Natural killer cell (primary cell): ENCODE measurements at places on chromosomes 1 and 21. TPM values are rescaled to one million over a fixed set of nuclear protein-coding genes. Genes with fewer than 3 reads are reported as not detected.
A peak's percentile ranks its signal among the peaks of the same experiment; 100 is the strongest.

GRCh38 chr1:155083052-155083541, 4.5 kb downstream of the EFNA3 start:
- DNase-seq: no peak

DNA sequence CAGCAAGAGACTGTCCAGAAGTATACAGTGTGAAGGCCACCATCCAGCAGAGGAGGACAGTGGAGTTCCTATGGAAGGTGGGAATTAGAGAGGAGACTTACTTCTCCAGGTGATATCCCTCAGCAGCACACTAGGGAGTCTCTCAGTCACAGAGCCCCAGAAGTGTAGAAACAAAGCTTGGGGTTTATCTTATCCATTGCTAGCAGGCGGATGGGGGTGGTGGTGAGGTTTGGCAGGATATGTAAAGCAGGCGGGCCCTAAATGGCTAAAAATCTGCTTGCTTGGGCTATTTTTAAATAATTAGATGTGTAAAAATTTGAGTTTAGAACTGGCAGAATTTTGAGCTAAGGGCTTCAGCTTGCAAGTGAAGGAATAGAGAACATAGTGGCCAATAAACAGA, 50.1 kb upstream of the RGS18 start:
- DNase-seq: no peak

GRCh38 chr1:181084606-181084969, 3.9 kb upstream of the IER5 start:
- no peak for DNase-seq

GRCh38 chr1:92832537-92833114, 786 bp downstream of the RPL5 start:
- no peak for DNase-seq

DNA sequence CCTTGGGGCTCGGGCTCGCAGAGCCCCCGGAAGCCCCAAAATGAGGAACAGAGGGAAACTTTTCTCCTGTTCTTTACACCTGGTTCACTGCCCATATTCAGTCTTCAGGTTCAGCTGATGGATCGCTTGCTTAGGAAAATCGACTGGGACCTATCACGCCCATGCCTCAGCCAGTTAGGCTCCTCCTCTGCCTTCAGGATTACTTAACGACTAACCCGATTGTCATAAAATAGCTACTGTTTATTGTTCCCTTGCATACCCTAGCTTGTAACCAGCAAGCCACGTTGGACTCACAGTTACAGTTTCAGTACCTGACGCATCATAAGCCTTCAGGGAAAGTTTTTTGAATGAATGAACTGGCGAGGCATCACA, 692 bp downstream of the TARDBP start:
- DNase-seq: no peak

DNA sequence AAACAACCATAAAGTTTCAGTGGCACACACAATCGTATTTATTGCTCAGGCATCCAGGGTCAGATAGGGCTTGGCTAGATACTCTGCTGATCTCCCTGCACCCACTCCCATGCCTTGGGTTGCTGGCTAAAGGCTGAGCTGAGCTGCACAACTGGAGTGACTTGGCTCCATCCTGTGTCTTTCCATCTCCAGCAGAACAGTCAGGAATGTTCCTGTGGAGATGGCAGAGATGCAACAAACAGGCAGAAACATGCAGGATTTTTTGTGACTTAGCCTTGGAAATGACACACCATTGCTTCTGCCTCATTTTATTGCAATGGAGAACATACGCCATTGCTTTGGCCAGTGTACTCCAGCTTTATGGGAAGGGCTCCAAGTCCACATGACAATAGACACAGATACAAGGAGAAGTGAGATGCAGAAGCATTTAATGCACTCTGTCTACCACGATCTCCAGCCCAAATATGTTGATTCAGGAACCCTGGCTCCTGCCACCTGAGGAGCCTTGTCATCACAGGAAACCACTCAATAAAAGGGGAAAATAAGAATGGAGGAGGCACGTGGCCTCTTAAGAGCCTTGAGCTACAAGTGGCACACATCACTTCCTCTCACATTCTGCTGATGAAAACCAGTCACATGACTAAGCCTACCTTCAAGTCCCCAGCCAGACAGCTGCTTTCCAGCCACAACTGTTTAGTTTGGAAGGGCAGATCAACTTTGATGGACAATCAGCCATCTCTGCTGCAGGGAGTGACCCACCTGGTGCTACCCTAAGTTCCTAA, 10.1 kb upstream of the GUCA2B start:
- no peak for DNase-seq

- DNase-seq: no peak
Observed at GRCh38 chr1:42179900-42180329, 15.4 kb upstream of the GUCA2A start.

DNA sequence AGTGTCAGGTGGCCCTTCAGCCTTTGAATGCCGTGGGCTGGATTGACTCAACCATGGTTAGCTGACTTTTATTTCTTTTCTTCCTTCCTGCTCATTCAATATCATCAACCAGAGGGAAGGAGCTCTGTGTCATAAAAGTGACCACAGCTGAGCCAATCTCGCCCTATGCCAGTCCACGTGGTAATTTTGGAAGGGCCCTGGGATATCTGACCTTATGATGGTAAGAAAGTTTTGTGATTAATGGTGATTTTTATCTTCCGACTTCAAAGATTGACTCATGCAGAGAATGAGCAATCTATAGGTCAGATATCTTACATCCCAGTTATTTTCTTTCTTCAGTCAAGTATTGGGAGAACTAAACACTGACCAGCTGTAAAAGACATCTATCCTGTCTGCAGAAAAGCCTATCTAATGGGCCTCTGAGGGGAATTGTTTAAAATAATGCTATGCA, 170.3 kb downstream of the ZC3H11B start:
- DNase-seq: no peak

GRCh38 chr1:17059391-17060305, 5.8 kb upstream of the SDHB start:
- DNase-seq: no peak

- no peak for DNase-seq
Observed at GRCh38 chr1:30323352-30323751, 400.0 kb downstream of the MATN1 start.

GRCh38 chr1:66043186-66043585, 250.5 kb downstream of the PDE4B start:
- no peak for DNase-seq

- DNase-seq: no peak
Observed at GRCh38 chr21:45293220-45293725, 5.6 kb upstream of the POFUT2 start.

DNA sequence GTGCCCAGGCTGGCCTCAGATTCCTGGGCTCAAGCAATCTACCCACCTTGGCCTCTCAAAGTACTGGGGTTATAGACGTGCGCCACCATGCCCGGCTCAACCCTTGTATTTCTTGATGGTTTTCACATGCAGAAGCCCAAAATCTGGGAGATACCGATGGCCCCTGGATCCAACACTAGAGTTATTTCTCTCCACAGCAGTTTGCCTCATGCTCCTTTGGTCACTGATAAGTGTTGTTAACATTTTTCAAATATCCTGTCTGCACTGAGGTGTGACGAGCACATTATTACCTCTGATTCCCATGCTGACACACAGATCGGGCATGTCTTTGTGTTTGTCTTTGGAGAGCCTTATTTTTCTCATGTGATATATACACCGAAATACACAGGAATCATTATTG, 107.0 kb downstream of the KIF26B start:
- no peak for DNase-seq

GRCh38 chr1:179002552-179003345, 22.9 kb upstream of the FAM20B start:
- DNase-seq: peak; percentile 78

GRCh38 chr1:11318982-11319381, 46.0 kb downstream of the UBIAD1 start:
- no peak for DNase-seq

- no peak for DNase-seq
Observed at GRCh38 chr1:209266590-209267205, 316.8 kb upstream of the CAMK1G start.

DNA sequence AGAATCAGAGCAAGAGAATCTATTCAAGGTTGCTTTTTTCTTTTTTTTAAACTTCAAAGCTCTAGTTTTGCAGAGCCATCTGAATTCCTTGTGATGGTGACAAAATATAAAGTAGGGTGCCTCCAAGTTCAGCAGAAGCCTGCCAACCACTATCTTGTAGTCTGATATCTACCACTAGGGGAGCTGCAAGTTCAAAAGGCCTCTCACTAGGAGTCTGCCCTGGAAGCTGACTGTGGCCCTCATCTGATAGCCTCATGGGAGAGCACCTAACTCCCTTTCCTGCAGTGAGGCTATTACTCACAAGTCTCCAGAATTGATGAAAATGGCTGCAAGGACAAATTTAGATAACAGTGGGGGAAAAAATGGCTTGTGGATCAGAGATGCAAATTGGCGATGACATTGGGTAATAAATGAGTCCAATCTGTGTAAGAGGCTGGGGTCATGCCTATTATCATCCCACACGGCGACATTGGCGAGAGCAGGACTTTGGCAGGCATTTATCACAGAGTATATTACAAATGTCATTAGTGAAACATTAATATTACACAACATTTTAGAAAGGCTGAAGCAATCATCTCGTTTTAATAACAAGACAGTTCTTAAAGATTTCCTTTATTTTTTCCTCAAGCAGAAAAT, 10.7 kb upstream of the ZP4 start:
- DNase-seq: no peak

DNA sequence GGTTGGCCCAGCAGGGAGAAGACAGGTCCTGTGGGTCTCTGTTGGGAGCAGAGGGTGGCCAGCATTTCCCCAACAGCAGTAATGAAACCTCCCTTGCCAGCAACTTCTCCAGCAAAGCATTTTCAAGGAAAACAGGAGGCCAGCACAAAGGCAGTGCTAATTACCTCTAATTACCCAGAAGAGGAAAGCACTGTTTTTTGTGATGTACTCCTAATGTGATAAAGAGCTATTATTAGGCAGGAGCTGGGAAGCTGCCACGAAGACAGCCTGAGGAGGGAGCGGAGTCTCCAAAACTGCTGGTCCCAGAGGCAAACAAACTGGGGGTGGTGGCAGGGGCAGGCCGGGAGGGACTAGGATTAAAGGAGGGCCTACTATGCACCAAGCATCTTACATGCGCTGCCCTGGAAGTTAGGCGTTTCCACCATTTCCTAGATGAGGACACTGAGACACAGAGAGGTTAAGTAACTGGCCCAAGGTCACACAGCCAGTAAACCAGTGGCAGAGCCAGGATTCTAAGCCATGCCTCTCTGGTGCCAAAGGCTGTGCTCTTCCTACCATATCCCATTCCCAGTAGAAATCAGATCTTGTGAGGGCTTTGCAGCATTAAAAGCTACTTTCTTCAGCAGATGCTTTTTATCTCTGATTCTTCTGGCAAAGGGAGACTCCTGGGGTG, 24.5 kb downstream of the HTR6 start:
- DNase-seq: no peak

- DNase-seq: no peak
Observed at GRCh38 chr1:241332987-241333386, 24.0 kb downstream of the RGS7 start.

DNA sequence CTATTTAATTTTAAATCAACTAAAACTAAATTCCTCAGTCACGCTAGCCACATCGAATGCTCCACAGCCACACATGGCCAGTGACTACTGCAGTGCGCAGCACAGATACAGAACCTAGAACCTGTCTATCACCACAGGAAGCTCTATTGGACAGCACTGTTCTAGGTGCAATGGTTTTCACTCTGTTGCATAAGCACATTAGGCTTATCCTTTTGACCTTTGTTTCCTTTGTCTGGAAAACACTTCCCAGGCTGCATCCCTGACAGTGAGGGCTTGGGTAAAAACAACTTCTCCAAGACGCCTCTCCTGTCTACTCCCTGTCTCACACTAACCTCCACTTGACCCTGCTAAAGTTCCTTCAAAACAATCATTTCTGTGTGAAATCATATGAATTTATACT, 33.6 kb upstream of the RAP1GAP start:
- DNase-seq: no peak

DNA sequence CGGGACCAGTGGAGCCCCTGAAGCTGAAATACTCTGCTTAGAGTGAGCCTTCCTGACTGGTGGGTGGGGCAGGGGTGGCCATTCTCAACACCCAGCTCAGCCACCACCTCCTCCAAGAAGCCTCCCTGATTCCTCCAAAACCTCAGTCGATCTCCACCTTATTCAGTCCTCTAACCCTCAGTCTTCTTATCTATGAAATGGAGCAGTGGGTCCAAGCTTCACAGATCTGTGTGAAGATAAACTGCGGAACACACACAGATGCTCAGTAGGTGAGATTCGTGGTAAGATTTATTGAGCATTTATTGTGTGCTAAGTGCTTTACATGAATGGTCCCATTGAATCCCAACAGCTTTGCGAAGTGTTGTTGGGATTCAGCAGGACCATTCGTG, 93.1 kb upstream of the RUNX3 start:
- no peak for DNase-seq

DNA sequence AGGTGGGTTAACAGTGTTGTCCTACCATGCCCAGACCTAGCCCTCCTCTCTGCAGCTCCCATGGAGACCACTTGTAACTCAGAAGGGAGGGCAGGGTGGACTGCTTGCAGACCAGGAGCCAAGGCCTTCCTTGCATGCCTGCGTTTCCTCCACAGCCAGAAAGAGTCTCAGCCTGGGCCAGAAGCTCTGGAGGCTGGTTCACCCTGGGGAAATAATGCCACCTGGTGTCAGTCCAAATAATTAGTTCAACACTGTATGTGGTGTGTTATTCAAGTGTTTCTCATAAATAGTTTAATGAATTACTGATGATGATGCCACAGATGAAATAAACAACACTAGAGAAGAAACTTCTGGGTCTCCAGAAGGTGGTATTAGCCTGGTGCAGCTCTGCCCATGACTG, 16.9 kb upstream of the VANGL1 start:
- no peak for DNase-seq

DNA sequence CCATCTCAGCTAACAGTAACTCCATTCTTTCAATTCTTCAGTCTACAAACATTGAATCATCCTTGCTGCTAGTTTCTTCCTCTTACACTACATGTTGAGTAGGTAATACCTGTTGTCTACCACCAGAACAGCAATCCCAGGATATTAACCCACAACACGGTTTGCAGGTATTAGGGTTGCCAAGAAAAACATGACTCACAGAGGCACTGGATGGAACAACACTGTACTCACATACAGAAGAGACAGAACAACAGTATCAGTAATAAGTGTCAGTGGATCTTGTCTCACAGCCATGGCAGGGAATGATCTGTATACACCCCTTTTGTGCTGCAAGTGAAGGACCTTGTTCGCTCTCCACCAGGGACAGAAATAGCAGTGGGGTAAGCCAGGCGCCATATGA, 212.1 kb downstream of the GPR52 start:
- no peak for DNase-seq

GRCh38 chr1:202248861-202249260, 55.3 kb downstream of the LGR6 start:
- no peak for DNase-seq

The SLC50A1 gene
- total RNA-seq: 33.5 TPM

The SLC25A34 gene
- total RNA-seq: 1.6 TPM

The TNNI3K gene
- not detected for total RNA-seq

The BACE2 gene
- total RNA-seq: 0.12 TPM

The ZC3H11A gene
- total RNA-seq: 78.2 TPM

The TNFAIP8L2 gene
- total RNA-seq: 4.8 TPM

The SYT11 gene
- 39.8 TPM for total RNA-seq

The KRTAP13-2 gene
- not detected for total RNA-seq
